ENCODE measurements at places on chromosomes 4 and X.

- no peak for DNase-seq
Measured at GRCh38 chrX:3763111-3763510, 49.7 kb upstream of the PRKX start.

GRCh38 chrX:72121383-72121782, 10.3 kb downstream of the RTL5 start:
- no peak for DNase-seq

GRCh38 chr4:138859254-138859653, 156.3 kb upstream of the NOCT start:
- no peak for DNase-seq

DNA sequence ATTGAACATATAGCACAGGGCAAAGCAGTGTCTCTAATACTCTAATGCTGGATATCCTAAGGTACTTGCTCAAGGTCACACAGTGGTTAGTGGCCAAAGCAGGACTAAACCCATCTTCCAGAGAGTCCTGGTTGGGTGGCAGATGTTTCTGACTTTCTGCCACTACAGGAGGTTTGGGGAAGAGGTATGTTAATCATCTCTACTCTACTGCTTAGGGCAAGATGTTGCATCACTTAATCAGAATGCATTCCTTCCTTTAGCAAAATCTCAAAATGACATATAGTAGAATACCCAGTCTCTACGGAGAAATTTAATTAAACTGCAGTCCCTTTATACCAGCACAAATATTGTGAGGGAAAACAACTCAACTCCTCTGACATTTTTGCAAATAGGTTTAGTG, 190.7 kb upstream of the FAM241A start:
- no peak for DNase-seq

DNA sequence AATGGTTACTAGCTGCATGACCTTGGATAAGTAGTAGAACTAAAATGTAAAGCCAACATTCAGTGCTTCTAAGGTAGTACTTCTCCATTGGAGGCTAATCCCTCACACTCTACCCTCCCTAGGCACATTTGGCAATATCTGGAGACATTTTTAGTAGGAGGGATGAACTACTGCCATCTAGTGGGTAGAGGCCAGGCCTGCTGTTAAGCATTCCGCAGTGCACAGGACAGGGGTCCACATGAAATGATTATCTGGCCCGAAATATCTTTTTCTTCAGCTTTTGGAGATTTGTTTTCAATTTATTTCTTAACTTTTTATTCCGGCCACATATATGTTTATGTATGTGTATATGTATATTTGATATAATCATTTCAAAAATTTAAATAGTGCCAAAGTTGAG, 36.0 kb upstream of the SPANXC start:
- no peak for DNase-seq

DNA sequence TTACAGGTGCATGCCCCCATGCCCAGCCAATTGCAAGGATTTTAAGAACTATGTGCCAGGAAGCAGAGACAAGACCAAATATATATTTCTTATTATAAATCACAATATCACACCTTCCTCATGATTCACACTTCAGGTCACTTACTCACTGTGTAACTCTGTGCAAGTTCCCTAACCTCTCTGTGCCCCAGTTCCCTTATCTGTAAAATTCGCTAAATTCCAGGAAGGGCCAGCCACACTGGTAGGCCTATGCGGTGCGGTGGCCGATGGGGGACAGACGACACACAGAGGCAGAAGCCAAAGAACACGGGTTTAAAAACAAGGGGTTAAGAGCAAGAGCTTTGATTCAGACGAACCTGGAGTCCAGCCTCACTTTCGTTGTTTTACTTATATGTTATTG, 2.8 kb downstream of the TRIM2 start:
- DNase-seq: no peak

DNA sequence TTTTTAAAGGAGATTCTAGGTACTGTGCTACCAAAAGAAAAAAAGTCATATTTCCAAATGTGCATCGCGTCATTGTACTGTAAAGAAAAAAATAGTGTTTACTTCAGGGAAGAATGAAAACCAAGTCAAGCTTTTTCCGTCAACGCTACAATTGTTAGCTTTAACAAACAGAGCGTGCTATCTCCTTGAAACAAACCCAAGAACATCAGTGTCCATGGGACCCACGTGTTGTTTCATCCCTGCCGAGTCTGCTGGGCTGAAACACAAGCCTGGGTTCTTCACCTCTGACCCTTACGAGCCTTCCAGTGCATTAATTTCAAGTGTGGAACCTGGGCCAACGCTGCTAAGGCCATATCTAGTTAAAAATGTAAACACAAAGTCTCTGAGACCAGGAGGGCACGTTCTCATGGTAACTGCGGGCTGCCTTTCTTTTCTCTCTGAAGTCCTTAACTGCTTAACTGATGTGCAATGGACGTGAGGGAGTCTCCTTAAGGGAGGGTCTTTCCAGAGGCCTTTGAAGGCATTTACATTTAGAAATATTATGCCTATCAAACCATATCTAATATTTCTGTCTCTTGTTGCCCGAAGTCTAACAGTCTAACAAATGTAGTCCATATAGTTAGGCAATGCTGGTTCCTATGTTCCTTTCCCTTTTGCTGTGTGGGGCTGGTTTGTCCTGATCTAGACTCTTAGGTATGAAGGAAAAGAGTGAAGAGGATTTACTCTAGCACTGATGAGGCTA, 36.3 kb downstream of the ING2 start:
- no peak for DNase-seq

DNA sequence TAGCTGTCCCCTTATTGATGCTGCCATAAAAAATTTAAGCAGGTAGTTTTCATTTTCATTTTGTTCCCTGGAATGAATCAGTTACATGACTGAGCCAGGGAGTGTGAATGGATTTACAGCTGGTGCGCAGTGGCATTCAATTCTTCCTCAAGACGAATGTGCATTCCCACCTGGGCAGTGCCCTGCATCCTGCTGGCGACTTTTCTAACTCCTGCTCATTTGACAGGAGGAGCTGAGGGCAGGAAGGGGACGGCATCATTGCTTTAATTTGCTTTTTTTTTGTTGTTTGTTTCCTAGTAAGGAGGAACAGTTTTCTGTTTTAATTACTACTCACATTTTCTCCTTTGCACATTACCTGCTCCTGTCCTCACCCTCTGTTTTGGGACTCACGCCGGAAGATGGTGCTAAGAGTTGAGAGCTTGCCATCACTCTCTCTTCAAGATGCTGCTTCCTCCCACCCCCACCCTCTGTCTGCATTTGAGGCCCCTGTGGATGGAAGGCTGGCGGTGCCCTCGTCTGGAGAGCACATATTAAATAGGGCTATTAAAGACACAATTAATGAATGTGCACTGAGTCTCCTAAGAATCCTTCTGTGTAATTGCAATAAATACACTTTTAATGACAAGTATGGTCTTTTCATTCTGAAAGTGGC, 35.8 kb downstream of the PSAPL1 start:
- DNase-seq: no peak

GRCh38 chr4:120062663-120063195, 3.9 kb downstream of the MAD2L1 start:
- no peak for DNase-seq

- DNase-seq: no peak
Measured at GRCh38 chrX:149982310-149982709, 44.0 kb upstream of the EOLA2 start.

GRCh38 chr4:26050212-26050643, 136.2 kb downstream of the SMIM20 start:
- DNase-seq: no peak

GRCh38 chr4:7559741-7560395, 125.1 kb upstream of the PSAPL1 start:
- DNase-seq: no peak

DNA sequence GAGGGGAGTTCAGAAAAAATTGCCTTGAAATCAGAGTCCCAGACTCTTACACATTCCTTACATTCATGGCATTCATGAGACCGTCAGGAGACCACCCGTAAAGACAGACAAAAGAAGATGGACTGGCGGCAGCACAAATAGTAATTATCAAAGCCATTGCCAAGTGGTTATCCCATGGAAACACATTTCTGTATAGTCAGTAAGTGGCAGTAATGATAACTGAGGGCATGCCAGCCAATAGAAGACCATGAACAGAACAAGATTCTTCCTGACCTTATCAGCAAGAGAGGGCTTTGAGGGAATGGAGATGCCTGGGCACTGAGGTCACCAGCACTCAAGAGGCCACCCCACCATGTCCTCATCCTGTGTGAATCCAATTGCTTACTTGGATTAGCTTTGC, 121.7 kb upstream of the HCCS start:
- DNase-seq: no peak

DNA sequence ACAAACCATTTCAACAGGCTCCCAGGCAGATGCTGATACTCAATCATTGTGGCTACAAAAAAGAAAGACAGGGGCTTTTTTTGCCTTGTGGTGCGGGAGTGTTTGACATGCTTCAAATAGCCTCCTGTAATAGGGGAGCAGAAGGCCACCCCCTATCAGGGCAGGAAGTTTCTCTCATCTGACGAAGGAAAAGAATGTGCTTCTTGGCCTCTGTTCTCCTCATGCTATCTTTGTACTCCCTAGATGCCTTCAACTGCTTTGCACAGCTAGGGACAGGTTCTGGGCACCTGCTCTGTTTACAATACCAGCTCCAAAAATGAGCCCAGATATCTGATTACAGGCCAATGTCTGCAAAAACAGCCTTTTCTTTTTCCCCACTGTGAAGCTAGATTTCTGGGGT, 391.1 kb downstream of the STIM2 start:
- no peak for DNase-seq

DNA sequence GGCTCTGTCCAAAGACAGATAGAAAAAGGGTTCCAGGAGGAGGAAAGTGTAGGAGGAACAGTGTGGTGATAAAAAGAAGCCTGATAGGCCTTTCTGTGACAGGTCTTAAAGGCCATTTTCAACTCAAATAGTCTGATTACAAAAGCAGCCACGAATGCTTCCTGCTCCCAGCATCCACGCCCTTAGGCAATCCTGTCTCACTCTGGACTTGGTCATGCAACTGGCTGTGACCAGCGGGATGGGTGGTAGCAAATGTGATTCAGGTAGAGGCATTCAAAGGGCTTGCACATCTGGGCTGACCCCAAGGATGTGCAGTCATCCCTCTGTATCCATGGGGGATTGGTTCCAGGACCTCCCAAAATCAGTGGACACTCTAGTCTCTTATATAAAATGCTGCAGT, 14.4 kb upstream of the SEPSECS start:
- DNase-seq: no peak

GRCh38 chr4:88998001-88998400, 59.0 kb downstream of the FAM13A start:
- DNase-seq: no peak

- DNase-seq: no peak
Measured at GRCh38 chrX:154981116-154981411, 41.5 kb downstream of the F8 start.

GRCh38 chr4:8038083-8038482, 98.4 kb upstream of the AFAP1 start:
- no peak for DNase-seq
